Common myeloid progenitor, CD34-positive (primary cell): ENCODE measurements at places on chromosomes 6 and 20.
A peak's percentile ranks its signal among the peaks of the same experiment; 100 is the strongest.

GRCh38 chr6:129929433-129929832 lies 68.3 kb upstream of the TMEM244 start:
- no peak for DNase-seq

DNA sequence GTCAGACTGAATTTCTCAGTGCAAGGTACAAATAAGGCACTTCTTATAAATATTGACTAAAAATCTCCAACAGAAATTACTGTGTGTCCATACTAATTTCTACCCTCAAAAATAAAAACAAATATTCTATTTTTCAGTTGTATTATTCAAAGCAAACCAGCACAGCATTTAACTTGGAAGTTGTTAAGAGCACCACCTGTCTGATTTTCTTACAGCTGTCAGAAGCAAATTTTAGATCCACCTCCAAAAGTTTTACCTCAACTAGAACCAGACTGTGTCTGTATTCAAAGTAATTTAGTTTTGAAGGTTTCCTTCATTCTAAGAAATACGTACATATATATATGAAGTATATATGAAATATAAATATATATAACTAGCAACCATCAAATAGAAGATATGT lies 1.2 kb downstream of the TRDN start:
- no peak for DNase-seq

GRCh38 chr6:90003941-90004340 lies 109.7 kb downstream of the GJA10 start:
- DNase-seq = no peak

DNA sequence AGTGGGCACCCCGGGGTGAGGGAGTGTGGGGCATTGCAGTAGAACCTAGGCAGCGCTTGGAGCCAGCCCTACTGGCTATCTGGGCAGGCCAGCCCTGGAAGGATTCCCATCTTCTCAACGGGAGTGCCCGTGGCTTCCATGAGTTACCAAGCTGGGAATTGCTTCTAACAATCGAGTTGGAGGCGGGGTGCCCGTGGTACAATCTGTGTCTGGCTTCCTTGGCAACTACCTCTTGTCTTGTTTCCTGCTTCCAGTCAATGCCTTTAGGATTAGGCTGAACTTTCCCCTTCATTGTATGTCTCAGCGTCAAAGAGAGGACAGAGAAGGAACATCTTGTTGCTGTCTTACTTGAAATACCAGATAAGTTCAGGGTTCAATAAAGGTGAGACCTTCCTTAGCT lies 33.3 kb downstream of the PPP1R14C start:
- no peak for DNase-seq

DNA sequence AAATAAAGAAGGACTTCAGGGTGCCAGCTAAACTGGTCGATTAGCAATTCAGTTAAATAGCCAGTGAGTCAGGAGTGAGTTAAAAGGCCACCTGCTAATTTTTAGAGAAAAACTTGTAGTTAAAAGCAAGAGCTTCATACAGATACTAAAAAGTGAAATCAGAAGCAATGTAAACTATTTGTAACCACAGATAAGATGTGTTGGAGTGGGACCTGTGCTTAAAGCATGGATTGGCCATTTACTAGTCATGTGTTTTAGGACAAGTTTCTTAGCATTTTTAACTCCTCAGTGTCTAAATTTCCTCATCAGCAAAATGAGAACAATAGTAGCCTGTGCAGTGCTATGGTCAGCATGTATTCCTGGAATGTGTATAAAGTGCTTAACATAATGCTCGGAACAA lies 23.8 kb upstream of the HDDC2 start:
- no peak for DNase-seq

GRCh38 chr6:164247106-164247505 lies 832.6 kb downstream of the QKI start:
- no peak for DNase-seq

GRCh38 chr20:9186396-9186795 lies 117.5 kb downstream of the PLCB4 start:
- DNase-seq = no peak

DNA sequence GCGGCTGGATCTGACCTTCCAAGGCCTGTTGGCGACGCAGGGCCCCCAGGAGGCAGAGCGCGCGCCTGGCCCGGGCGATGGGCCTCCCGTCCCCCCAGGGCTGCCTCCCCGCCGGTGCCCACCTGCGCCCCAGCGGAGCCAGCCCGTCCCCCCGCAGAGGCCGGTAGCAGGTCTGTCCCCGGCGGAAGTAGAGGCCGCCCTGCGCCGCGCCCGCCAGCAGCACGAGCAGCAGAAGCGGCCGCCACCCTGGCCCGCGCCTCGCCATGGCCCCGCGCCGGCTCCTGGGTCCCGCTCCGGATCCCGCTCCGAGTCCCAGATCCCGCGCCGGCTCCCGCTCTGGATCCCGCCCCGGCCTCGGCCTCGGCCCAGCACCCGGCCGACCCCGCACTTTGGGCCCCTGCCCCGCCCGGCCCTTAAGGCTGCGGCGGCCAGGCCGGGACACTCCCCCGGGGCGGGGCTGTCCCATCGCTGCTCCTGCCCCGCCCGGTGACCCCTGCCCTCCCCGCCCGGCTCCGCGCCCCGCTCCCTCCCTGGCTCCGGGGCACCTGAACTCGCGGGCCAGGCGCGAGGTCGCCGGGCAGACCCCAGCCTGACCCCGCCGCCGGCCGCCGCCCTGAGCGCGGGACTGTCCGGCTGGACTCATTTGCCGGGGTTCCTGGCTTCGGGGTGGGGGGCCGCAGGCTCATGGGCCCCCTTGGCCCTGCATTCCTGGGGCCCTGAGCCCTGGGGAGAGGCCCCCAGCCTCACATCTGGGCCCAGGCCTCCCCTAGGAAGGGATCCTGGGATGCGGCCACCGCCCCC lies at the start of gene CTSZ:
CTSZ (minus strand) TSS at position 391 of the 801 bp plus-strand sequence; CDS start at position 265, 126 bp downstream.
- no peak for DNase-seq

DNA sequence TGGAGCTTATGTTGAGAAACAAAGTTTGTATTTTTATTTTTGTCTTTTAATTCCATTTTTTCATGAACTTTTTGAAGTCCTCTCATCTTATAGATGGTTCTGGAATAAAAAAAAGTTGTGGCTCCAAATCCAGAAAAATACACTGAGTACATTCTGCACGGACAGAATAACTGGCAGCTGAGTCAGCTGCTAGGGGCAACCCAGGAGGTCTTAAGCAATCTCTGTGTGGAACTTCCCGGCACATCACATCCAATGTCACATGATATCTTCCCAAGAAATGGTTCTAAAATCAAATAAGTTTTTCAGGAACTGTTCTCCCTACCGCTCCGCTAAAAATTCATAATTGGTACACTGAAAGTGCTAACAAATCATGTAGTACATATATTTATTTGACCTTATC lies 29.8 kb downstream of the SLC13A3 start:
- DNase-seq = no peak

- DNase-seq = peak; percentile 82
These were observed 77.1 kb downstream of the SGK1 start for GRCh38 chr6:134240665-134241431.

DNA sequence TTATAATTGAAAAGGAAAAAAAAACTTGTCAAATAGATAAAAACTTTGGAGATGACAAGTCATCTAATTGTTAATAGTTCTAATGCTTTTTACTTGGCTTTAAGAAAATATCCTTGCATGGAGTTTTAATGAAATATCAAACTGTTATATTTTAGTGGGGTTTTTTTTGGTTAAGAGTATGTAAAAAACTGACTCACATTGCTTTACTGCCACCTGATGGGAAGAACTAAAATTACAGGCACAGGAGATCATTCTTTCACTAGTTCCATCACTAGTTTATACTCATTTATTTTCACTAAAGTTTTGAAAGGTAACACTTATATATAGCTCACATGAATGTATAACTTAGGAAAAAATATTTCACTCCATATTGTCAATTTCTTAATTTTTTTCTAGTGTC lies 309.1 kb downstream of the LMBRD1 start:
- DNase-seq = no peak

DNA sequence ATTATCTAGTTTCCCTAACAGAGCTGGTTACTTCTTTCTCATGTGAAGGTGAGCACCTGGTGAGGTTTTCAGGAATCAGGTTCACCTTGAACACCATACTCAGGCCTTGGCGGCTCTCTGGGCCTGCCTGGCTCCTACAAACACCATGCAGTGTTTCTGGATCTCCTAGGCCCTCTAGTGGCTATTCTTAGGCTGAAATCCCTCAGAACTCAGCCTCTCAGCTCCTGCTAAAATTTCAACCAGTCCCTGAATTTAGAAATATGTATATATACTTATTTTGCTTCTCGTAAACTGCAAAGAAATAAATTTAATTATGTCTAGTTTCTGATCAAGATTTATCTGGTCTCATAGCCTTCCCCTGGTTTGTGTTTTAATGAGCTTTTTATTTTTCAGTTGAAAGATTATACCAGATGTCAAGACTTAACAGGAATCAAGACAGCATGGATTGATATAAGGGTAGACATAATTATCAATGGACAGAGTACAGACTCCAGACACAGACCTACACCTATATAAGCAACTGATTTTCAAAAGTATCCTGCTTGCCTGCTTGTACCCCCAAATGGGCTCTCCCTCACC lies 55.9 kb downstream of the ANKEF1 start:
- peak; percentile 68 for DNase-seq

GRCh38 chr6:148564494-148565035 lies 182.3 kb upstream of the UST start:
- DNase-seq = no peak

DNA sequence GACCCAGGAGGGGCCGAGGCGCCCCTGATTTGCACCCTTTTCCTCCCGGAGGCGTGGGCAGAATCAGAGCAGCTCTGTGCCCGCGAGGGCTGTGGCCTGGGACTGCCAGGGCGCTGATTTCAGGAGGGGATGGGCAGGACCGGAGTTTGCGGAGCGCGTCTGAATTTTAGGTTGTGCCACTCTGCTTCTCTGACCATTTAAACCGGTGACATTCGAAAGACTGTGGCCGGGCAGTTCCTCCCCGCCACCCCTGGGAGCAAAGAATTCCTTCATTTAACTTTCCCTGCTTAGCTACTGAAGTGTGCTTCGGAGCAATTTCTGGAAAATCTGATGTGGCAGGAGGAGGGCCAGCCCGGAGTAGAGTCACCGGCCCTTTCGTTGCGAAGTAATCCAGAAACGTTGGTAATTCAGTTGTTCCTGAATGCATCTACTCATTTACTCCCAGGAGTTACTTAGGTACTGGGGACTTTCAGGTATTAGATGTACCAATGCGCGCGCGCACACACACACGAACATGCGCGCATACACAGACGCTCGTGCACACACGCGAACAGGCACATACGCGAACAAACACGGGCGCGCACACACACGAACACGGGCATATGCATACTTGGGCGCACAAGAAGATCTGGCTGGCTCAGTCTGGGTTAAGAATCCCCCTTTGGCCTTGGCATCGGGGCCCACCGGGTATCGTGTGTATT lies 568 bp downstream of the CCDC170 start:
- no peak for DNase-seq

DNA sequence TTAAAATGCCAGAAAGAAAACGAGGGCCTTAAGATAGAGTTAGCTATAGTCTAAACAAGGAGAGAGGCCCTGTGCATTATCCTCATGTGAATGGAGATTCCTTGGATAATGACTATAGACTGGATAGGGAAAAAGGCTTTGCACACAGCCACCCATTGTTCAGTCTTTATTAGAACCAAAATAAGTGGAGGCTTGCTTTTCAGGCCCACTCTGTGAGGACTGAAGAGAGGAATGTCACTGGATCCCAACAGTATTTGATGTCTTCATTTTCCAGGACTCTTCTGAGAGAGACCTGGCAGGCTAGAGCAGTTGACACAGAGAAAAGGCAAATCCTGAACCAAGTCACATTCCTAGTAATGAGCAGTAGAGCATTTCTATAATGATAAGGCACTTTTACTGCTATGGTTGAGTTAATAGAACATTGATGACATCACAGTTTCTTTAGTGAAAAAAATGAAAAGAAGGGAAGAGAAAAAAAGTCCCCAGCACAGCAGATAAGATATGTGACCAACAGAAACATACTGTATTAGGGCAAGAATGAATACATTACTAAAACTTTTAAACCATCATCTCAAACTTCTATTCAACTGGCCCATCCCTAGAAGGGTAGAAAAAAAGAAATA lies 315.1 kb downstream of the EPHA7 start:
- no peak for DNase-seq

DNA sequence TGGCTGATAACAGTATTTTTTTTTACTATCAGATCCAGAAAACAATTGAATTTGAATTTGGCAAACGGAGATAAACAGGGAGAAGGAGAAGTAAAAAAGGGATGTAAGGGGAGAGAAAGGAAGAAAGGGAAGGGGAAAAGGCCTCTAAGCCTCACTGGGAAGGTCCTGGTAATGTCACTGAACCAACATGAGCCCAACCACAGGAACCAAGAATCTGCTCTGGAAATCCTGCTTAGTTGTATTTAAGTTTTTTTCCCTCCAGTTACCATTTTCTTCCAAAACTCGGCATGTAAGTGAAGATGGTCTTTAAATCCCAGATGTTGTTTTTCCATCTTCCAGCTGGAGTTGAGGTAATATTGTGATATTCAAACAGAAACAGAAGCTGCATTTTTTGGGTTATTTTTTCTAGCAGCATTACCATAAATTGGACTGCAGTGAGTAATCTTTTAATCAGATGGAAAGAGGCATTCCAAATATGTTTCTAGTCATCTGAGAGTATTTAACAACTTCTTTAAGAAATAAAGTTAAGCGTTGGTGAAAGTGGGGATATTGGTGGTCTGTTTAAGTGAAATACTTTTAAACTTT lies 91.1 kb downstream of the TXNDC5 start:
- no peak for DNase-seq

- DNase-seq = no peak
These were observed 422.6 kb downstream of the QKI start for GRCh38 chr6:163836876-163837690.

- DNase-seq = no peak
These were observed 98.1 kb downstream of the GMDS start for GRCh38 chr6:2147261-2147660.

GRCh38 chr20:50919567-50919966 lies 11.7 kb downstream of the ADNP start:
- DNase-seq = no peak

GRCh38 chr6:31922942-31923341 lies 4.6 kb upstream of the C2 start:
- peak; percentile 50 for DNase-seq

DNA sequence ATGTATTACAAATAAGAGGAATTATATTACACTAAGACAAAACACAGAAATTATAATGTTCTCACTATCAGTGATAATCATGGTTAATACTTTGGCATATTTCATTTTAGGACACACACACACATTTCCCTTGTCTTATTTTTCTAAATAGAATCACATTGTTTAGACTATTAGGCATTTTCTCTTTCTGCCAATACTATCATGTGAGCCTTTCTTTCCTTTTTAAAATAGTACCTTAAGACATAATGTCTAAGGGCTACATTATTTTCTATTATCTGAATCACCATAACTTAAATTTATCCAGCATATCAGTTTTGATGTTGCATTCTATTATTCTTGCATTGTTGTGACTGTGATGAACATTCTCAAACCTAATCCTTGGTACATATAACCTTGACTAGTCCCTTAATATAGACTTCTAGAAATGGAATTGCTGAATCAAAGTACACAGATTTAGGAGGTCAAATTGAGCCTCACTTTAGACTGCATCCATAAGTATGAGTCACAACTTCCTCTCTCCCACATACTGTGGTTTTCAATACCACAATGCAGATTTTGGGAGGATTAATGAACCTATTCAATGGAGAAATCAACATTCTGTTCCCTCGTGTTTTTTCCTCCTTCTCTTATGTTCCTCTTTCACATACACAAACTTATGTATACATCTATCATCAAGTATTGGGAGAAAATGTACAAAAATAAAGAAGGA lies 212.6 kb downstream of the MOXD1 start:
- peak; percentile 10 for DNase-seq
